Kidney (tissue), 22 donors: ENCODE measurements at places on chromosomes 3 and 15. TPM values are rescaled to one million over a fixed set of nuclear protein-coding genes. Genes with fewer than 3 reads are reported as not detected.

- no peak overlapping the region for H3K27ac ChIP-seq
- no peak for DNase-seq
- H3K36me3 ChIP-seq = no peaks in the 10 kb centered on the region
- no peaks in the 10 kb centered on the region for H3K27me3 ChIP-seq
- H3K4me3 ChIP-seq = no peak overlapping the region
- H3K4me1 ChIP-seq = no peaks in the 10 kb centered on the region
Observed at GRCh38 chr3:170730071-170730812, 139.8 kb downstream of the RPL22L1 start.

GRCh38 chr3:64074060-64074459, 50.8 kb upstream of the PSMD6 start:
- no peaks in the 10 kb centered on the region for H3K4me1 ChIP-seq
- H3K27ac ChIP-seq = no peak overlapping the region
- H3K27me3 ChIP-seq = no peaks in the 10 kb centered on the region
- no peak overlapping the region for H3K4me3 ChIP-seq
- H3K36me3 ChIP-seq = no peaks in the 10 kb centered on the region
- no peak for DNase-seq

DNA sequence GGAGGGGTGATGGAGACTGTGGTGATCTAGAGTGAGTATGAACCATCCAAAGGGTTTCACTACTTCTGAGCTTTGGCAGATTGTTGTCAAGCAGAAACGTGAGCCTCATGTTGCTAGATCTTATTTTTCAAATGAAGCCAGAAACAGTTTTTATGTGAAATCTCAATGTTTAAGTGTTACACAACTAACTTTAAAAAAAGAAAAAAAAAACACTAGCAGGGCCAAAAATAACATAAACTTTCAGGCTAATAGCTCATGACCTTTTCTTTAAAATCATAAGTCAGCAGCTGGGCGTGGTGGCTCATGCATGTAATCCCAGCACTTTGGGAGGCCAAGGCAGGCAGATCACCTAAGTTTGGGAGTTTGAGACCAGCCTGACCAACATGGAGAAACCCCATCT, 2.1 kb upstream of the HTR3D start:
- H3K27me3 ChIP-seq = no peaks in the 10 kb centered on the region
- no peaks in the 10 kb centered on the region for H3K4me1 ChIP-seq
- no peaks in the 10 kb centered on the region for H3K36me3 ChIP-seq
- no peak for DNase-seq
- no peak overlapping the region for H3K27ac ChIP-seq

DNA sequence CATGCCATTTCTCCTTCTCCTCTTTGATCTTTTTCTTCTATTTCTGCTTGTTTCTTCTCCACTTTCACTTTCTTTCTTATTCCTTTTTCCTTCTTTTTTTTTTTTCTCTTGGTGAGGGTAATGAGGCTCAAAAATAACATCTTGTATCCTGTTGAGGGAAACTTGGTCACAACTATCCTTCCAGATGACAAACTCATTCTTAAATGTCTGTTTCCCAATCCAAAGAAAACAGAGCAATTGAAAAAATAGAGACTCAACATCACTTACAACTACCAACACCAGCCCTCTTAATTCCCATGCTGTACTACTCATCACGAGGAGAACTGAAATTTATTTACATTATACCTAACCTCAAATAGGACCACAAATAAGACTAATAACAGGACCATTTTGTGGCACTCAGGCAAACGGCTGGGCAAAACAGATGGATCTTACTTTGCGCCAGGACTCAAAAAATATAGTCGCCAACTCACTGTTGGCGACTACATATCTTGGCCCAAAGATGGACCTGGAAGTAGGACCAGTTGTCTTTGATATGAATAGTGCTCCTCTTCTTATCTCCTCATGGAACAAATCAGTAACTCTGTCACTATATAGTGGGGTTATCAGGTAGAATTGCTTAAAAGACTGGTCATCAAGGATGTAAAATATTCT, 343.9 kb downstream of the ZBTB20 start:
- no peak overlapping the region for H3K27ac ChIP-seq
- H3K27me3 ChIP-seq = no peaks in the 10 kb centered on the region
- H3K4me3 ChIP-seq = no peak overlapping the region
- DNase-seq = no peak
- H3K36me3 ChIP-seq = no peaks in the 10 kb centered on the region

GRCh38 chr3:32592011-32592410, 21.4 kb upstream of the DYNC1LI1 start:
- no peaks in the 10 kb centered on the region for H3K36me3 ChIP-seq
- no peak overlapping the region for H3K4me3 ChIP-seq
- H3K27me3 ChIP-seq = no peaks in the 10 kb centered on the region
- no peak overlapping the region for H3K27ac ChIP-seq
- H3K4me1 ChIP-seq = peaks cover 4% of the 10 kb centered on the region

DNA sequence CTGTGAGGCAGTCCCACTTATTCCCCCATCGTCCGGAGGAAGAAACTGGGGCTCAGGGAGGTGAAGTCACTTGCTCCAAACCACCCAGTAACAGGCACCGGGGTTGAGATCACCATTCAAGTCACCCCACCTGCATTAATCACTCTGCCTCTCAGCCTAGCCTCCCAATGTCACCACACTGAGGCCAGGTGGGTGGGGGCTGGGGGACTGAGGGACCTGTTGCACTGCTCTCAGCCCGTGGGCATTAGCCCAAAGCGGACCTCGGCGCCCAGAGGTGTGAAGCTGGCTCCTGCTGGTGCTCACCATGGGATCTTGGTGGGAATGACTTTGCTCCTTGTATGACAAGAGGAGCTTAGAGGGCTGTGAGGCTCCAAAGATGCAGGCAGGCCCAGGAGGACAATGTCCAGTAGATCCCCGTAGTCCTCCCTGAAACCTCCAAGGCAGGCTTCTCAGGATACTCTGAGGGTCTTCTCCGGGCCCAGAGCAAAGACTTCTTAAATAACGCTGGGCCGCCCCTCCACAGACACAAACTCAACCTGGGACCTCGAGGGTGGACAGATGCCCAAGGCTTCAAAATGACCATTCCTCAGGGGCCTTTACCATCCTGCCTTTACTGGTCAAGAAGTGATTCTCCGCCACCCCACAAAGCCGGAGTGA, 1.7 kb downstream of the NT5DC2 start:
- H3K36me3 ChIP-seq = peaks cover 2% of the 10 kb centered on the region
- no peak overlapping the region for H3K27ac ChIP-seq
- no peak for DNase-seq
- no peak overlapping the region for H3K4me3 ChIP-seq

- H3K27me3 ChIP-seq = no peaks in the 10 kb centered on the region
- H3K4me1 ChIP-seq = peaks cover 51% of the 10 kb centered on the region
- DNase-seq = peak; percentile 84
- no peaks in the 10 kb centered on the region for H3K36me3 ChIP-seq
- H3K27ac ChIP-seq = peak overlapping the region; percentile 94
- H3K4me3 ChIP-seq = peak overlapping the region; percentile 56
Observed at GRCh38 chr3:177358977-177359592, 161.8 kb upstream of the TBL1XR1 start.

DNA sequence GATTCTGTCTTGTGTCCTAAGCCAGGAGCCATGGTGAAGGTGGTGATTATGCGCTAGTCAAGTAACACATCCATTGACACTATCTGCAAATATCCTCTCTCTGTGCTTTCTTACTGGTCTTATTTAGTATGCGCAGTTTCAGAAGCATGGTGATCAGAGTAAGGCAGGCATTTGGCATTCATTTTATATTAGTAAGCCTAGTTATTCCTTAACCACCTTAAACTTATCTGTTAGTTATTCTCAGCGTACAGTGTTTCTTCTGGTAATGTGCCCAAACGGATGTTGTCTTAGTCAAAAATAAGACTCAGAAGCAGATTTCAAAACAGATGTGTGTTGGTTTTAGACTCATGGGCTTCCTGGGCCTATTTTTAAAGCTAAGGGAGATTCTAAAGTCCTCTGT, 329.2 kb downstream of the GRM7 start:
- H3K27me3 ChIP-seq = no peaks in the 10 kb centered on the region
- no peak for DNase-seq
- H3K27ac ChIP-seq = no peak overlapping the region
- peak overlapping the region; percentile 23 for H3K4me3 ChIP-seq
- H3K36me3 ChIP-seq = no peaks in the 10 kb centered on the region

DNA sequence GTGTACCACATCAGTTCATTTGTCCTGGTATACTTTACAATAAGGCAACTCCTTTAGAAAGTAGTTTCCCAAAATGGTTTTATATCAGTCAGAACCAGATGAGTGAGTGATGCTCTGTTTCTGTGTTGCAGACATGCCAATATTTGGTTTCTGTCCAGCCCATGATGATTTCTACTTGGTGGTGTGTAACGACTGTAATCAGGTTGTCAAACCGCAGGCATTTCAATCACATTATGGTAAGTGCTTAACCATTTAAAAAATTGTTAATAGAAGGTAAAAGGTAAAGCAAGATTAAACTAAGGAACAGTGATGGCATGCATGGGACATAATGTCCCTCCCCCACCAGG, 40.0 kb upstream of the SCAANT1 start:
- DNase-seq = no peak
- H3K36me3 ChIP-seq = peaks cover 5% of the 10 kb centered on the region
- H3K4me1 ChIP-seq = no peaks in the 10 kb centered on the region
- H3K27me3 ChIP-seq = no peaks in the 10 kb centered on the region
- H3K27ac ChIP-seq = no peak overlapping the region
- H3K4me3 ChIP-seq = no peak overlapping the region

DNA sequence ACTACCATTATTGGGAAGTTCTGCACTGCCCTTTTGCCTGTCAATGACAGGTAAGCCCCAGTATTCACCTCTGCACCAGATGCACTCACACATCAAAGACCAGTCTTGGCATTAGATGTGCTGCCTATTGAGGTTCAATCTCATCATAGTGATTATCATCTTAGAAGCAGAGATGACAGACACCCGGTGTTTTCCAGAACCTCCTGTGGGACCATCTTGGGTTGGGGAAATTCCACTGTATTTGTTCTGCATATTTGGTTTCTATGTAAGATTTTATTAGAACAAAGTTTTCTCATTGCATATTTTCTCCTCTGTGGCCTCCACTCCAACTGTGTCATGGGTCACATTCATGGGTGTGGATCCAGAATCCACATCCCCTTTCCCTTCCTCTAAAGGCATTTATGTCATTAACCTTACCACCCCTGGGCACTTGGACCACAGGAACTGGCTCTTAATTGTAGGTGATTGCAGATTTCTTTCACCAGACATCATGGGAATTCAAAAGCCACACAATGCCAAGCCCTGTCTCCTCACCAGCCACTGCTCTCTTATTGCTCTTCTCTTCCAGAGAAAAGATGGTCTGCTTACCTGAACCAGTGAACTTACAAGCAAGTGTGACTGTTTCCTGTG, 31.2 kb downstream of the PLA1A start:
- no peaks in the 10 kb centered on the region for H3K27me3 ChIP-seq
- DNase-seq = no peak
- no peak overlapping the region for H3K4me3 ChIP-seq
- no peak overlapping the region for H3K27ac ChIP-seq
- no peaks in the 10 kb centered on the region for H3K36me3 ChIP-seq
- peaks cover 4% of the 10 kb centered on the region for H3K4me1 ChIP-seq

GRCh38 chr3:114328345-114328744, 34.5 kb downstream of the TIGIT start:
- no peaks in the 10 kb centered on the region for H3K36me3 ChIP-seq
- H3K27ac ChIP-seq = no peak overlapping the region
- H3K4me3 ChIP-seq = no peak overlapping the region
- no peaks in the 10 kb centered on the region for H3K4me1 ChIP-seq
- no peaks in the 10 kb centered on the region for H3K27me3 ChIP-seq

DNA sequence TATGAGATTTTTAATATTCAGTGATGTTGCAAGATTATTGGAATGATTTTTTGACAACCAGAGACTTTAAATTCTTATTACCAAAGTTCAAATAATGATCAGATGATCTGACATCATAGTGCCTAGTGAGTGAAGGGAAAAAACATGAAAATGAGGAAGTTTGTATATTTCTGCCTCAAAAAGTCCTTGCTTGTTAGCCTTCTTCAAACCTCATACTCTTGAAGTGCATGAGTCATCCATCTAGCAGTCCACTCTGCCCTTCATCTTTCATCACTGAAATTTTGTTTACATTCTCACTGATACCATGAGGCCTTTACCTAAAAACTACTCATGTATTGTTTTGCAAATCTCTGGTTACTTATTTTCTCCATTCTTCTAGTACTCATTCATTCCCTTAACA, 23.9 kb upstream of the OR5H6 start:
- H3K27me3 ChIP-seq = no peaks in the 10 kb centered on the region
- no peak overlapping the region for H3K4me3 ChIP-seq
- no peak overlapping the region for H3K27ac ChIP-seq
- H3K36me3 ChIP-seq = no peaks in the 10 kb centered on the region
- no peaks in the 10 kb centered on the region for H3K4me1 ChIP-seq

- no peak overlapping the region for H3K4me3 ChIP-seq
- no peaks in the 10 kb centered on the region for H3K27me3 ChIP-seq
- H3K36me3 ChIP-seq = no peaks in the 10 kb centered on the region
- DNase-seq = no peak
- H3K27ac ChIP-seq = no peak overlapping the region
- H3K4me1 ChIP-seq = no peaks in the 10 kb centered on the region
Observed at GRCh38 chr3:18575573-18575972, 150.4 kb upstream of the SATB1 start.

GRCh38 chr15:57529748-57530147, 62.0 kb upstream of the MYZAP start:
- no peaks in the 10 kb centered on the region for H3K4me1 ChIP-seq
- no peak overlapping the region for H3K4me3 ChIP-seq
- no peak for DNase-seq
- H3K27ac ChIP-seq = peak overlapping the region; percentile 26
- no peaks in the 10 kb centered on the region for H3K27me3 ChIP-seq

GRCh38 chr3:81592101-81592500, 169.3 kb downstream of the GBE1 start:
- H3K4me1 ChIP-seq = no peaks in the 10 kb centered on the region
- H3K36me3 ChIP-seq = no peaks in the 10 kb centered on the region
- no peak overlapping the region for H3K4me3 ChIP-seq
- DNase-seq = no peak

- H3K27ac ChIP-seq = no peak overlapping the region
- H3K4me3 ChIP-seq = no peak overlapping the region
- H3K36me3 ChIP-seq = no peaks in the 10 kb centered on the region
- no peaks in the 10 kb centered on the region for H3K27me3 ChIP-seq
- no peak for DNase-seq
Observed at GRCh38 chr3:41956574-41956973, 5.3 kb downstream of the ULK4 start.

Gene RASL12
- 6.7 TPM for polyA plus RNA-seq

Gene DNASE1L3
- polyA plus RNA-seq = 27.5 TPM

Gene PLCL2
- 10.5 TPM for polyA plus RNA-seq

Gene CAMK2N2
- polyA plus RNA-seq = 0.39 TPM

Gene THAP10
- polyA plus RNA-seq = 3.4 TPM

Gene SPINK8
- not detected for polyA plus RNA-seq

Gene SH2D7
- not detected for polyA plus RNA-seq

Gene A4GNT
- not detected for polyA plus RNA-seq

Gene PPP1R14D
- 4.0 TPM for polyA plus RNA-seq

Gene GHSR
- not detected for polyA plus RNA-seq

Gene GOLGA6B
- not detected for polyA plus RNA-seq

Gene CCR1
- polyA plus RNA-seq = 7.4 TPM

Gene NXPE3
- 4.9 TPM for polyA plus RNA-seq

Gene SORD
- polyA plus RNA-seq = 83.0 TPM
